Activated naive CD8-positive, alpha-beta T cell treated with anti-CD3 and anti-CD28 coated beads, Interleukin-2, amount 10 ng/mL, durations not matched to agents 7 days and 5 days (primary cell): ENCODE measurements at places on chromosomes 11 and 22.

GRCh38 chr11:61815790-61816735 lies 740 bp downstream of the FADS1 start:
- DNase-seq: peak; percentile 74

DNA sequence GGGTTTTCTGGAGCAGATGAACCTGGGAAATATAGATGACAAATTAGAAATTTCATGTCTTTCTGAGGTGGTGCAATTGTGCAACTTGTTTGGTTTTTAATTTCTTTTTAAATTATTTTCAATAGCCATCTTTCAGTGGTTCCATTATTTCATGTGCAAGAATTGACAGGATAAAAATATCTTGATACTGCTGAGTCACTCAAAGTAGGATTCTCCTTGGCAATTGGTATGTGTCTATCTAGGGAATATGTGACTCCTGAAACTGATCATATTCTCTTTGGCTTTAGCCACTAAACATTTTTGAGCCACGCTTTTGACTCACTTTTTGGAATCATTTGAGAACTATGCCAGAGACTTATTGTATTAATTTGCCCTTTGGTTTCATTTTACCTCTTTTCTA lies 331.5 kb downstream of the KCNA4 start:
- DNase-seq: no peak

- DNase-seq: peak; percentile 77
Observed at GRCh38 chr11:66277471-66278362, at the start of gene CNIH2. CNIH2 (plus strand) TSS chr11:66278175; CDS start chr11:66278457, 282 bp downstream.

DNA sequence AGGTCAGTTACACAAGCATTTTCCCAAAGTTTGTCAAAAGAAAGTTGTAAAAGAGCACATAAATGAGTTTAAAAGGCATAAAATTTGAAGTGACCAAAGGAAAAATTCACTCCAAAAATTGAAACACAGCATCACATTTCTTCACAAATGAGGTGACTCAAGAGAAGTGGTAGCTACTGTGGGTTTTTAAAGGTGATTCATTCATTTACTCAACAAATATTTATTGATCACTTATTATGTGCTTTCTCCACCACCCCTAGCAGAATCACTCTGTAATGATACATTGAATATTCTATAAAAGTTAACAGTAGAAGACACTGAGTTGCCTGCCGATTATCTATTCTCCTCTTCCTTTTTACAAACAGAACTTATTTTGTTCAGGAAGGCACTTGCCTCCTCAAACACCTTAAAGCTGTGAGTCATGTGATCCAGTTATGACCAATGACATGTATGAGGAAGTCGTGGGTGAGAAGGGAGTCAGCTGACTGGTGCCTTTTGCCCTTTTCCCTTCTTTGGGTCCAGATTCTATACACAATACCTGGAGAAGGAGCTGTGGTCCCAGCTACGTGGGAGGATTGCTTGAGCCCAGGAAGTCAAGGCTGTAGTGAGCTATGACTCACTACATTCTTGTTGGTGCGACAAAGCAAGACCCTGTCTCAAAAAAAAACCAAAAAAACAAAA lies 67.7 kb upstream of the CLNS1A start:
- no peak for DNase-seq

DNA sequence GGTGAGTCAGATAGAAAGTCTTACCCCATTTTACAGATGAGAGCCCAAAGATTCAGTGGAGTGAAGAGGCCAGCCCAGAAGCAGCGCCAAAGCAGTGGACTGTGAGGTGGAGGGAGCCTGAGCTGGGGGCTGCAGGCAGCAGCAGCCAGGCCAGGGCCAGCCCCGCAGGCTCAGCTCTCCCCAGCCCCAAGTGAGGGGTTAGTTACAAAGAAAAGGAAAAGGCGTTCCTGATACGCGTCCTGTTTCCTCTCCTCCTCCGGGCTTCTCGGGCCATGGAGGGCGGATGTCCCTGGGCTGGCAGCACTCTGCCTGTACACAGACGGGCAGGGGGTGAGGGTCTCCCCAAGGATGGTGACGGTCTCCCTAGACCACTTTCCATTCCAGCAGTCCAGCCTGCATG lies 44.9 kb downstream of the ARRB1 start:
- no peak for DNase-seq

GRCh38 chr11:93840180-93840579 lies 10.2 kb downstream of the VSTM5 start:
- no peak for DNase-seq

DNA sequence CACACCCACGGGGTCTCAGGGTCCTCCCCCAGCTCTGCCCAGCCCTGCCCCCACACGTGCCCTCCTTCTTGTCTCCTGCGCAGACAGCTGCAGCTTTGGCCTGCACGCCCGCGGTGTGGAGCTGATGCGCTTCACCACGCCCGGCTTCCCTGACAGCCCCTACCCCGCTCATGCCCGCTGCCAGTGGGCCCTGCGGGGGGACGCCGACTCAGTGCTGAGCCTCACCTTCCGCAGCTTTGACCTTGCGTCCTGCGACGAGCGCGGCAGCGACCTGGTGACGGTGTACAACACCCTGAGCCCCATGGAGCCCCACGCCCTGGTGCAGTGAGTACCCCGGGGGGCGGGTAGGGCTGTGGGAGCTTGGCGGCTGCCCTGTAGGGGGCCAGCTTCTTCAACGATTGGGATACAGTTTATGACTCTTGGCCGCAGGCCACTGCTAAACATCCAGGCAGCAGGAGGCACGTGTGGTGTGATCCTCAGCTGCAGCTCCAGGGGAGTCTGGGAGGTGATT lies 30.8 kb downstream of the ST14 start:
- DNase-seq: no peak

- DNase-seq: no peak
Observed at GRCh38 chr11:47408598-47409439, 429 bp downstream of the SLC39A13 start.
